ENCODE measurements at places on chromosomes 12 and 14. TPM values are rescaled to one million over a fixed set of nuclear protein-coding genes. Genes with fewer than 3 reads are reported as not detected.

KCNH3 gene
- polyA plus RNA-seq = 1.5 TPM

CRY1 gene
- polyA plus RNA-seq = 37.3 TPM

KDM2B gene
- polyA plus RNA-seq = 7.7 TPM

NXPH4 gene
- polyA plus RNA-seq = not detected

TRIM9 gene
- polyA plus RNA-seq = 0.05 TPM

RHOJ gene
- polyA plus RNA-seq = not detected

EEA1 gene
- 2.8 TPM for polyA plus RNA-seq

FZD10 gene
- polyA plus RNA-seq = not detected

NTF3 gene
- polyA plus RNA-seq = not detected

TCL1B gene
- not detected for polyA plus RNA-seq

C12orf42 gene
- 4.5 TPM for polyA plus RNA-seq

SERPINA10 gene
- polyA plus RNA-seq = not detected

STRN3 gene
- 6.2 TPM for polyA plus RNA-seq

KRT85 gene
- not detected for polyA plus RNA-seq

TMEM260 gene
- 14.8 TPM for polyA plus RNA-seq

MYF5 gene
- not detected for polyA plus RNA-seq

NT5DC3 gene
- polyA plus RNA-seq = 1.3 TPM

INSM2 gene
- polyA plus RNA-seq = not detected

MANSC4 gene
- polyA plus RNA-seq = not detected

LIN7A gene
- not detected for polyA plus RNA-seq

ZFYVE1 gene
- 11.0 TPM for polyA plus RNA-seq

RERG gene
- polyA plus RNA-seq = not detected

SMOC1 gene
- polyA plus RNA-seq = not detected

ALX1 gene
- polyA plus RNA-seq = not detected

DNAJC22 gene
- not detected for polyA plus RNA-seq

NUAK1 gene
- not detected for polyA plus RNA-seq

OR6C68 gene
- not detected for polyA plus RNA-seq

WNT1 gene
- polyA plus RNA-seq = 1.1 TPM

SLC10A1 gene
- polyA plus RNA-seq = not detected

POTEM gene
- polyA plus RNA-seq = not detected

SSTR1 gene
- not detected for polyA plus RNA-seq

FAM186B gene
- not detected for polyA plus RNA-seq

PTGER2 gene
- 259 TPM for polyA plus RNA-seq

TRAF3 gene
- 14.9 TPM for polyA plus RNA-seq

B4GALNT3 gene
- 4.8 TPM for polyA plus RNA-seq

P2RX2 gene
- not detected for polyA plus RNA-seq

NEUROD4 gene
- not detected for polyA plus RNA-seq

HIP1R gene
- 4.5 TPM for polyA plus RNA-seq

COX8C gene
- not detected for polyA plus RNA-seq

SYCP3 gene
- polyA plus RNA-seq = not detected

Measured in CD4-positive, alpha-beta memory T cell (primary cell).